ENCODE measurements at places on chromosomes 16 and 17.

GRCh38 chr17:2259769-2260536, 43.6 kb downstream of the SMG6 start:
- no peak for DNase-seq

GRCh38 chr17:50421308-50422051, 4.5 kb upstream of the ACSF2 start:
- no peak for DNase-seq

DNA sequence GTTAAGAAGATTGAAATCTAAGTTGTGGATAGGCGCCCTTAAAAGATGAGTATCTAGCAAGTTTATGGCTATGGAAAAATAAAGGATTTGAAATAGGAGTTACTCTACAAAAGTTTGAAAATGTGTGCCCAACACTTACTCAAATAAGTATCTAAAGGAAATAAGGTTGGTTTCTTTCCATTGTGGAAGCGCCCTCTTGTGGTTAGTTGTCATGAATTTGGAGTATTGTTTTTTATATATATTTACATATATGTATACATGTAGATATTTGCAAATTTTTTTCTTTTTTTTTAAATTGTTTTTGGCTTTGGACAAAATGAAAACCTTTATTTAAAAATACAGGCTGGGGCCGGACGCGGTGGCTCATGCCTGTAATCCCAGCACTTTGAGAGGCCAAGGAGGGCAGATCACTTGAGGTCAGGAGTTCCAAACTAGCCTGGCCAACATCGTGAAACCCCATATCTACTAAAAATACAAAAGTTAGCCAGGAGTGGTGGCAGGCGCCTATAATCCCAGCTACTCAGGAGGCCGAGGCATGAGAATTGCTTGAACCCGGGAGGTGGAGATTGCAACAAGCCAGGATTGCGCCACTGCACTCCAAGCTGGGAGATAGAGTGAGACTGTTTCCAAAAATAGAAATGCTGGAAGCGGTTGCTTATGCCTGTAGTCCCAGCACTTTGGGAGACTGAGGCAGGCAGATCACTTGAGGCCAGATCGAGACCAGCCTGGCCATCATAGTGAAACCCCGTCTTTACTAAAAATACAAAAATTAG, 24.0 kb upstream of the VPS4A start:
- peak; percentile 71 for DNase-seq

GRCh38 chr17:28967221-28968135, 16.2 kb upstream of the PHF12 start:
- no peak for DNase-seq

- DNase-seq, result no peak
These were observed 86.0 kb upstream of the LHX1 start for GRCh38 chr17:36851250-36851649.

- DNase-seq, result peak; percentile 66
These were observed 82.2 kb downstream of the MYO1D start for GRCh38 chr17:32794533-32795246.

DNA sequence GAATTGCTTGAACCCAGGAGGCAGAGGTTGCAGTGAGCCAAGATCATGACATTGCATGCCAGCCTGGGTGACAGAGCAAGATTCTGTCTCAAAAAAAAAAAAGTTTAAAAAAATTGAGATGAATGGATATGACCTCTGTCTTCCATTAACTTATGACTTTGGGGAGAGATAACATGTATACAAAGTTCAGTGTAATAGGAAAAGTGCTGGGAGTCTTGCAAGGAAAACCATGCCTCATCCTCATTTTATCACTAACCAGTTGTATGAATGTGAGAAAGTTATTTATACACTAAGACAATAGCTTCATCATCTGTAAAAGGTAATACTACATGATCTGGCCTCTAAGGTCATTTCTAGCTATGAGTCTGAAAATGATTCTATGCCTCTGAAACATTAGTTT, 10.2 kb upstream of the WSB1 start:
- DNase-seq, result no peak

Measured in right lobe of liver (tissue), 6 donors.